ENCODE measurements at places on chromosomes 6 and 20.

GRCh38 chr6:45881705-45882467 is 133.8 kb downstream of the CLIC5 start:
- no peak for DNase-seq

GRCh38 chr6:154550779-154551178 is 40.3 kb upstream of the CNKSR3 start:
- no peak for DNase-seq

DNA sequence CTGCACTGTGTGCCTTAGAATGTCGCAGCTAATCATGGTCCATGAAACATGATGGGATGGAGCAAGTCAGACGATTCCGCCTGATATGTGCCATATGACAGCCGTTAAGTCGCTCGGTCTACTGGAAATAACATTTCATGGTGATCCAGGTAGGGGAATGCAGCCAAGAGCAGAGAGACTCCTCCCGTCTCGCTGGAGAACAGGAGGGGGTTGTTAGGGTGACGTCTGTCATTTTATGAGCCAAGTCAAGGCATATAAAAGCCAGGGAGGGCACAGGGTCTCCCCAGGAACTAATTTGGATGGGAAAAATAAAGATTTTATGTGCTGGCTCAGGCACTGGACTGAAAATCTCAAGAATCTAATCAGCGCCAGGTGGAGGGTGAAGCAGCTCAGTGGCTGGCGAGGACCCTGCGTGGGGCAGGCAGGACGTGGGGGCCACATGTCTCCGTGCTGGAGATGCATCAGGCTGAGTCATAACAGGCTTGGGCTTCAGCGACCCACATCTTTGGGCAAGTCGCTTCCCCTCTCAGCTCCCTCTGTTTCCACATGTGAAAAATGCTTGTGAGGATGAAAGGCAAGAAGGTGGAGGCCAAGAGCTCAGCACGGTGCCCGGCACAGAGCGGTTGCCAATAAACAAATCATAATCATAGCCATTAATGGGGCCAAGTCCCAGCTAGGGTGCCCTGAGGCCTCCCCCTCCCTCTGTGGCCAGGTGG is 234.6 kb downstream of the ANKRD60 start:
- DNase-seq: no peak

GRCh38 chr6:155387481-155387880 is 68.2 kb downstream of the NOX3 start:
- DNase-seq: no peak

- DNase-seq: no peak
Observed at GRCh38 chr6:157571269-157571668, 190.3 kb downstream of the ZDHHC14 start.

DNA sequence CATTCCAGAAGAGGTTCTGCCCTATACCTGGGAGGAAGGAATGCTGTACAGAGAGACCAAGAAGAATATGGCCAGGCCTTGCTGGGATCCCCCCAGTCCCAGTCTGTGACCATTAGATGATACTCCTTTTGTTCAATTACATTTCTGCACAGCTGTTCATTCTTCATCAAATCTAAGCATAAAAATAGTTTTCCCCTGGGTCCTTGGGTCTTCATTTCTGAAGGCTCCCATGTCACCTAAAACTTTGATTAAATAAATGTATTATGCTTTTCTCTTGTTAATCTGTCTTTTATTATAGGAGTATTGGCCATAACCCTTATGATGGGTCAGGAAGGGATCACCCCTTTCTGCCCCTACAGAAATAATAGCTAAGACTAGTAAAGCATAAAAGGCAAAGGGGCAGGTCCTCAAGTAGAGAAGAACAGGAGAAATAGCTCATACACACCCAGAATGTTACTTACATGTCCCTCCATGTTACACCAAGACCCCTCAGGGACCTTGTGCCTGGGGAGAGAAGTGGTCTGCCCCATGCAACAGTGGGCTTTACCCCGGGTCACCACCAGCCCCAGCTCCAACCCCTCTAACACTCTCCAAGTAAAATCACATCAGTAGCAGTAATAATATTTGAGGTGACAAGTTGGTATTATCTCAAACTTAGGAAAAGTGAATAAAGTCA is 2.1 kb upstream of the LTA start:
- no peak for DNase-seq

DNA sequence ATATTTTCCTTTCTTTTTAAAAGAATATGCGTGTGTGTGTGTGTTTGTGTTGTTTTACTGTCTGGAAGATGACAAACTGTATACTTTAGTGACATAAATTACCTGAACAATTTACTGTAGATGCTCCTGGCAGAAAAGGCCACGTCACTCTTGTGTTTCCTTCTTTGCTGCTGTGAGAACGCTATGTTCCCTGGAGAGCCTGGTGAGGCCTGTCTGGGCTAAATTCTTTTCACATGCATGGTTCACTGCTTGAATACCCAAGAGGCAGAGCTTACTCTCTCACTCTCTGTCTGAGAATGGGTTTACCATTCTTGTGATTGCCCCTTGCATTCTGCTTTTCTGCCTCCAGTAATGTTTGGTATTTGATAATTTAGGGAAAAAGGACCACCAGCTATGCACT is 64.3 kb downstream of the EDN1 start:
- no peak for DNase-seq

DNA sequence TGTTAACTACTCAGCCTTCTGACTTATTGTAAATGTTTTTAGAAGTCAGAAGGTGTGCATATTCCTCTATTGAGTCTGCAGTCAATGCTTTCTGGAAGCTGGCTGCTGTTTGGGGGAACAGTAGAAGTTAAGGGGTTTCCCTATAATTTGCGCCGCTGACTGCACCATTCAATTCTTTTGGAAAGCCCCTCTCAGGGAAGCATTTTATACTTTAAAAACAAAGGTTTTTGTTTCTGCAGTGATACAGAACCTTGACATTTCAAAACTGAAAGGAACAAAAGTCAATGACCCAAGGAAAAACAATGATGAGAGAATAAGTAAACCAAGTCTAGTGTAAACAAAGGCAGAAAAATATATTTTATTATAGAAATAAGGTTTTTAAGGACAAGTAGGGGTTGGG is 120.8 kb upstream of the TNFAIP3 start:
- no peak for DNase-seq

DNA sequence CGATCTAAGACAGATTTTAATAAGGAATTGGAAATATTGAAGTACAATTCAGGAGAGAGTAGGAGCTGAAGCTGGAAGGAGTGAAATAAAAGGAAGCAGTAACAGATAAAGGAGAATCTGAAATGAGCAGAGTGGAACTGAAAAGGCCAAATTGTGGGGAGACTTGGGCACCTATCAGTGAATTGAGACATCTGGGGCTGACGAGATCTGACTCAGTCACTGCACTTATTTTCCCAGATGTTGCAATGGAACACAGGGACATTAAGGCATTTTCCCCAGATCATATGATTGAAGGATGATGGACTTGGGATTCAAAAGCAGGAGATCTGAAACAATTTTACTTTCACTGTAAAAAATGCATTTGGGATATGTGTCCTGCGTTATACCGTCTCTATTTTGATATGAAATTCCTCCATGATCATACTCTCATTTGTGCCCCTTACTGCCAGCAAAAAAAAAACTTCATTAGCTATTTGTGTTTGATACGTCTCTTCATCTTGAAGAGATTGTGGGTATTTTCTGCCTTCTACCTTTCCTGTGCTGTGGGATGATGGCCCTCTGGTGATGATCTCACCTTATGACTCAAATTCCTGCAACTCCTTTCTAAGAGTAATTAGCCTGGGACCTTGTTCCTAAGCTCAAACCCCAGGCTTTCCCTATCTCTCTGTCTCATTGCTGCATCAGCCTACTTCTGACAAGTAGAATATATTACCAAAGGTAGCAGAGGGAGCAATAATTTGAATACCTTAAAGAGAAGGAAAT is 278.5 kb upstream of the MAN1A1 start:
- DNase-seq: no peak

All from stimulated activated naive CD4-positive, alpha-beta T cell treated with Interleukin-2 at 50 U/mL for 16 hours (primary cell).